ENCODE measurements at places on chromosomes 4 and X.

DNA sequence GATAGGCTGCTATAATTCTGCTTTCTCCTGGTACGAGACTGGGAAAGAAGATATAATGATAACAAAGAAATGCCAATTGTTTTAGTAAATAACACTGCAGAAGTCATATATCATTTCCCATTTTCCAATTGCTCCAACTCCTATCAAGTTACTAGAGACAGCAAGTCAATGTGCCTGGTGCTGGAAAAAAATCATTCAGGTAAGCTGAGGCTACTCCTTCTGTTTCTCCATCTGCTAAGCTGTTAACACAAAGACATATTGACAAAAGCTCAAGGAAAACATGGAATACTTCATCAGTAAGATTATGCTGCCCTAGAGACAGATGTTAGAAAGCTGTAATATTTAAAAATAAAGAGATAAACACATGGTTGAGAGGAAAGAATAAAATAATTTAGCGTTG is 10.0 kb downstream of the NAA11 start:
- DNase-seq, result no peak

GRCh38 chr4:47104986-47105385 is 73.6 kb downstream of the GABRB1 start:
- DNase-seq, result no peak

- DNase-seq, result no peak
Observed at GRCh38 chr4:139511320-139511719, 44.7 kb downstream of the SETD7 start.

DNA sequence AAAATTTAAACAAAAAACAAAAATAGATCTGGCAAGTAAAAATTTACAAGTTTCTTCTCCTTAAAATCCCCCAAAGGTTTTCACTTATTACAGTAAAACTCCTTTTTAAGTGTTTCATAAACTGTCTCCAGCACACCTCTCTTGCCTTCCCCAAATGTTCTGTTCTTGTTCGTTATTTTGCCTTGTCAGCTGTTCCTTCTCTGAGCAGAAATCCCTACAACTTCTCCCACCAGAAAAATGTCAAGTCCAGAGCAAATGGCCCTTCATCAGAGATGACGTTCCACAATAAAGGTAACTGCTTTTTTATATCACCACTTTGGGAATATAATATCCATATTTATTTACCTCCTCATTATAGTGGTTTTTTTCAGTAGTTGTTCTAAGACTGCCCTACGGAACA is 432.1 kb downstream of the ADAM29 start:
- DNase-seq, result no peak

DNA sequence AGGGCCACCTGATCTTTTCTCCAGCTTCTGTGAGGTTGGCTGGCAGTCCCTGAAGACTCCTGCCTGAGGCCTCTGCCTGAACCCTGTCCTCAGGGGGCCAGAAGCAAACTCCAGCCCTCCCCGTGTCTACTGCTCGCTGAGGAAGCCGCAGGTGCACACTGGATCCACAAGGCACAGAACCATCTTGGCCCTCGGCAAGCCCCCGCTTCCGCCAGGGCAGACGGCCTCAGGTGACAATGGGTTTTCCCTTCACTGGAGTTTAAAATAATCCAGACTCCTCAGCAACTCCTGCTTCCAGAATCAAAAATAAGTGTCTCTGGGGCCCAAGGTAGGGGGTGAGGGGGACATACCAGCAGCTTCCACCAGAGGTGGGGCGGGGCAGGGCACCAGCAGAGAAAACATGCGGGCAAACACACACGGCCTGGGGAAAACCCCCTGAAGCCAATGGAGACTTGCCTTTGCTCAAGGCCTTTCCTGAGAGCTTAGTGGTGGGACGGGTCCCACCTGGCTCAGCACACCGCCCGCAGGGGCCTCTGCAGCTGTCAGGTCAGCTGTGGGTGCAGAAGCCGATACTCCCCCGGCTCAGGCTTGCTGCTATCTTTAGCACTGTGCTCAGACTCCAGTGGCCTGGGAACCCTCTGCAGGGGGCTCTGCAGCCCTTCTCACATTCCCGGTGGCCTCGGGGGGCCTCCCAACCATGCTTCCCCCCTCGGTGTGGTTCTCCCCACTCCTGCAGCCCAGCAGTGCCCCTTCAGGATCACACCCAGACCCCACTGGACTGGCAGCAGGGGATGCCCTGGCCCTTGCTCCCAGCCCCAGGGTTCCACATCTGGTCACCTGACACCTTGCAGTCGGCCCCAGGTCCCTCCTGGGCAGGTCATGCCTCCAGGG is 1.9 kb downstream of the MYL5 start:
- DNase-seq, result no peak

DNA sequence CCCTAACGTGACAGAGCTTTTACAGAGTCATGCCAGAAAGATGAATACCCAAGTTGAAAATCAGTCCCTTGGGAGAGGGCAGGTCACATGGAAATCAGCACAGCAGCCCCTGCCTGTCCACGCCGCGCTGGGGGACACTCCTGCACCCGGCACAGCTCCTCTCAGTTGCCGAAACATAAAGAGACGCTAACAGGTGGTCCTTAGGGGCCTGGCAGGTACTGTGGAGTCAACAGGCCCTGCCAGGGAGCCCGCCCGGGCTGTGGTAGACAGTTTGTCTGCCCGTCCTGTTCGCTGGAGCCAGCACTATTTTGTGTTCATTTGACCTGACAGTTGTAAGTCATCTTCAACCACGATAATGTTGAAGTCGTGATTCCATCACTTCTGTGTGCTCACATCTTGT is 30.5 kb downstream of the NELFA start:
- DNase-seq, result no peak

DNA sequence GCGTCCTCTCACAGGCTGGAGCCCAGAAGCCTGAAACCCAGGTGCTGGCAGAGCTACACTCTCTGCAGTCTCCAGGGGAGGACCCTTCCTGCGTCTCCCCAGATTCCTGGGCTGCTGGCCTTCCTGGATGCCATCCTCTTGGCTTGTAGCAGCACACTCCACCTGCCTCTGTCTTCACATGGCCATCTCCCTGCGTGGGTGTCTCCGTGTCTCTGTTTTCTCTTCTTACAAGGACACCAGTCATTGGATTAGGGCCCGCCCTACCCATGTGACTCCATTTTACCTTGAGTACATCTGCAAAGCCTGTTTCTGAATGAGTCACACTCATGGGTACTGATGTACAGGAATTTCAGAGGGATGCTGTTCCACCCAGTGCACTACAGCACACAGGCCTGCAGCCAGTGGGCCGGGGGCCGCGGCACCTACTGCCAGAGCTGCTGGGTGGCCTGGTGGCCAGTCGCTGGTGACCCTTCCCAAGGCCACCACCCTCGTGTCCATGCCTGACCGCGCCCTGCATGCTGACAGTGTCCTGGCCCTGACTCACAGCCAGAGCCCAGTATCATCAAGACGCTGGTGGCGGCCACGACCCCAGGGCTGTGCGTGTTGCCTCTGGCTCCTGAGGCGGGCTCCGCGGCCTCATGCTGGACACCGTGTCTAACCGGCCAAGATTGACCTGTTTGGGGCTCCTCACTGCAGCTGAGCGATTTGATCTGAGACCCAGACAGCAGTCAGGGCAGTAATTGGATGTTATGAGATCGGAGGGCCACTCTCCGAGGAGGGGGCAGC is 63.6 kb upstream of the NKX1-1 start:
- DNase-seq, result no peak

- no peak for DNase-seq
Observed at GRCh38 chr4:113013751-113014150, 35.7 kb upstream of the ANK2 start.

DNA sequence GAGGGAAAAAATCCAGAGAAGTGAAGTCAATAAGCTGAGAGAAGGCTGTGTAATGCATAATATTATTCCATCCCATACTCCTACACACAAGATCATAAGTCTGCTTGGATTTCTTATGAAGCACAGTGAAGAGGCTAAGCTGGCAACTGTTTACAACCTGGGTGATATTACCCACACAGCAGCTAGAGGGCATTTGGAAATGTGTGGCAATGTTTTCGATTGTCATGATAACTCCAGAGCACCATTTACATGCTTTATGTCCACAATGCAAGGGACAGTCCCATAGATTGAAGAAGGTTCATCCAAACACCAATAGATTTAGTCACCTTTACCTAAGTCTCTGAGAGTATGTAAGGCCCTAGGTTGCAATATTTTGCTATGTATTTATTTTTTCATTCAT is 412.2 kb downstream of the PPP3CA start:
- DNase-seq, result no peak

All from activated CD4-positive, alpha-beta T cell treated with anti-CD3 and anti-CD28 coated beads, Interleukin-2, Interleukin-4, amounts not matched to agents 100 ng/mL and 50 ng/mL, durations not matched to agents 16 hours and 8 hours (primary cell).